NCI-H1436 (cell line): ENCODE measurements at places on chromosomes 7 and 10.

DNA sequence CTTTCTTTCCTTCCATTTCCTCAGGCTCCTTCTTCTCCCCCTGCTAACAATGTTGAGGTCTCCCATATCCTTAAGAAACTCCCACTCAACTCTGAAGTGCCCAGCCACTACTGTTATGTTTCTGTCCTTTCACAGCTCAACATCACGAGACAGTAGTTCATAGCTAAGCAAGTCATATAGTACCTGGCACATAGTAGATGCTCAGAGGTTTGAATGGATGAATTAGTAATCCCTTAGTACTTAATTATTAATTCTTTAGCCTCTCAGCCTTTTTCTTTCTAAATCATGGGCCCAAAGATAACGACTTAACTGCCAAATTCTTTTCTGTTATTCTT is 22.6 kb downstream of the CSGALNACT2 start:
- DNase-seq, result no peak

- DNase-seq, result no peak
Observed at GRCh38 chr10:35487336-35488034, 117.7 kb upstream of the GJD4 start.

DNA sequence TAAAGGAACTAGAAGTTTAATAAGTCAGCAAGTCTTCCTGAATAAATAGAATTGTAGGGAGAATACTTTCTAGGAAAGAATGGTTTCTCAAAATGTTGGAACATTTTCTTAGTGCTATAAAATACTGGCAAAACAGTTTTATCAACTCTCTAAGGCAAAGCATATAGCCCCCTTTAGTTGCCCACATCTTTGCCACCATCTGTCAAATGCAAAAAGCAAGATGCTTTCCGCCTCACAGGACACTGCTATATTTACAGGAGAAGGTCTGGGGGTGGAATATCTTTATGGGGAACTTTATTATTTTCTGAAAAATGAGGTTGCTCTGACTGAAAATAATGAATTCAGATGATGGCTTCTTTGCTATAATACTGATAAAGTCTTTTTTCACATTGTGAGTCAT is 78.3 kb downstream of the SVOPL start:
- no peak for DNase-seq

DNA sequence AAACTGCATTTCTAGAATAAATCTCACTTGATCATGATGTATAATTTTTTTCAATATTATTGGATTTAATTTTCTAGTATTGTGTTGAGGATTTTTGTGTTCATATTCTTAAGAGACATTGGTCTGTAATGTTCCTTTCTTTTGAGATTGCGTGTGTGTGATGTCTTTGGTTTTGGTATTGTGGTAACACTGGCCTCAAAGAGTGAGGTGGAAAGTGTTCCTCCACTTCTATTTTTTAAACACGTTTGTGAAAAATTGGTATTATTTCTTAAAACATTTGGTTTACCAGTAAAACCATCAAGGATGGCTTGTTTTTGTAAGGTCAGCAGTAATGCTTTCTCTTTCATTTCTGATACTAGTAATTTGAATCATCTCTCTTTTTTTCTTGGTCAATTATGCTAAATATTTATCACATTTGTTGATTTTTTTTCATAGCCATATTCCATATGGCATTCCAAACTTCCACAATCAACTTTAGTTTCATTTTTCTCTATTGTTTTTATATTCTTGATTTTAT is 290.2 kb upstream of the CDC14C start:
- DNase-seq, result no peak

DNA sequence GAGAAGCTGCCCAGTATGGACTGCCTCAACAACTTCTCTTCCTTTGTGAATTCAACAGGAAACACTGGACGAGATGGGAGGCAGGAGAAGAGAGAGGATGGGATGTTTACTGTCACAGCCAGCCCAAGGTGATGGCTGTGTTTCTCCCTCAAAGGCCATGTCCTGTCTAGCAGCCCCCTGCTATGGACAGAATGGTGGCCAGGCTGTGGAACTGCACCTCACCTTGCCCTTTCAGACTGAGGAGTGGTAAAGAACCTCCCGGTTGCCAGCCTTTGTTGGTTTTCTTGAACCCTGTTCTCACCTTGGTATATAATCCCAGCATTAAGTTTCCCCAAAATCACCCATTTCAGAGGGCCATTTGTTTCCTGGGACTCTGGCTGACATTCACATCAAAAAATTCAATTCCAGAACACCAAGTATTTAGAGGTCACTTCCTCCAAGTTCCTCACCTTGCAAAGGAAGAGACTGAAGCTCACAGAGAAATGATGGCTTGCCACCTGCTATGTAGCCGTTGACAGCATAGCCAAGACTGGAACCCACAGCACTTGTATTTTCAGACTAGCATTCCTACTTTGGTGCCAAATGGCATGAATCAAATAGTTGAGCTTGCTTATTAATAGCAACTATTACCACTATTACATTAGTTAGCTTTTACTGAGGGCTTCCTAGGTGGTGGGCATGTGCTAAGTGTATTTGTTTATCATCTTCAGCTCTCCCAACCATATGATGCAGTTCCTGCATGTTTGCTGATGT is 224.0 kb upstream of the GRB10 start:
- no peak for DNase-seq

- no peak for DNase-seq
Observed at GRCh38 chr7:5692845-5693278, 88.6 kb downstream of the RNF216 start.
